ENCODE measurements at places on chromosomes 5 and 9.

DNA sequence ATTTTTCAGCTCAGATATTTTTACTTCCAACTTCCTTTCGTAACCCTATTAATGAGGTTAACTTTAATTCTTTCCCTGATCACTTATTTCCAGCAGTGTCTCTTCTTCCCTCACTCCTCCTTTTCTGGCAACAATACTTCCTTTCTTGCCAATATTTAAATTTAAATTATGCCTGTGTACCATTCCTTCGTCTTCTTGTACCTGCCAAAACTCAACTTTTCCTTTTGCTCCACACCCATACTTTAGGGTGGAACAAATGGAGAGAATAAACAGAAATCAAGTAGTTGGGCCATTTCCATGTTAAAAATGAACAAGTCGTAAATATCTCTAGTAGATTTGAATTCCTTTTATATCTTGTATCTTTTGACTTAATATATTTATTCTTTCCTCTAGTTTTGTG is 66.0 kb downstream of the FER start:
- DNase-seq, result no peak

GRCh38 chr5:122517091-122517490 is 205.1 kb downstream of the SNCAIP start:
- DNase-seq, result no peak

DNA sequence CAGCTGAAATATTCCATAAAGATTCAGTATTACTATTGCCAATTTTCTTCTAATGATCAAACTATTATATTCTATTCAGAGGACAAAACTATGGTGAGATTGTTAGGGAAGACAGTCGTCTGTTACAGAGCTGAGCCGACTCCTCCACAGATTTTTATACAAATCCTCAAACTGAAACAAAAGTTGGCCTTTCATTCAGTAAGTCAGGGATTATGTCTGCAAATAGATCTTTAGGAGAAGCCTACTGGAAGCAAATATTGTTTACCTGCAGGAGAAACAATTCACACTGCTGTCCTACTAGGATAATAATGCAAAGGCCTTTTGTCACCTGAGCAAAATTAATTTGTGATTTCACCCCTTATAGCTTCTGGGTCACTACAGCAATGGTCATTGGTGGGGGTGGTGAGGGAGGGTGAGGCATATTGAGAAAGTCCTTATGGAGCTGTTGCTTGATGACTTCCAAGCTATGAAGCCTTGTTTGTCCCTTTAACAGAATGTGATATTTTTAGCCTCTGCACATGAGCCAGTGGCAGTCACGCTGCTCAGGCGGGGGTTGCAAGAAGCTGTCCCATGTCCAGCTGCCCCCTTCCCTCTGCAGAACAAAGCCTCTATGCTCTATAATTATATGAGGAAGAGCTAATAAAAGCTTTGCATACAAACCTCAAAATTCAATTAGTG is 200.5 kb upstream of the KLF9 start:
- no peak for DNase-seq

GRCh38 chr9:88808019-88808656 is 183.1 kb upstream of the S1PR3 start:
- no peak for DNase-seq

GRCh38 chr5:1781107-1781506 is 18.5 kb downstream of the MRPL36 start:
- no peak for DNase-seq

Data from mesothelial cell of epicardium (in vitro differentiated cells).